ENCODE measurements at places on chromosomes 6 and 20.

GRCh38 chr6:33375143-33375671, 16.4 kb upstream of the KIFC1 start:
- DNase-seq, result no peak

GRCh38 chr6:95935736-95936135, 80.0 kb upstream of the FUT9 start:
- no peak for DNase-seq

DNA sequence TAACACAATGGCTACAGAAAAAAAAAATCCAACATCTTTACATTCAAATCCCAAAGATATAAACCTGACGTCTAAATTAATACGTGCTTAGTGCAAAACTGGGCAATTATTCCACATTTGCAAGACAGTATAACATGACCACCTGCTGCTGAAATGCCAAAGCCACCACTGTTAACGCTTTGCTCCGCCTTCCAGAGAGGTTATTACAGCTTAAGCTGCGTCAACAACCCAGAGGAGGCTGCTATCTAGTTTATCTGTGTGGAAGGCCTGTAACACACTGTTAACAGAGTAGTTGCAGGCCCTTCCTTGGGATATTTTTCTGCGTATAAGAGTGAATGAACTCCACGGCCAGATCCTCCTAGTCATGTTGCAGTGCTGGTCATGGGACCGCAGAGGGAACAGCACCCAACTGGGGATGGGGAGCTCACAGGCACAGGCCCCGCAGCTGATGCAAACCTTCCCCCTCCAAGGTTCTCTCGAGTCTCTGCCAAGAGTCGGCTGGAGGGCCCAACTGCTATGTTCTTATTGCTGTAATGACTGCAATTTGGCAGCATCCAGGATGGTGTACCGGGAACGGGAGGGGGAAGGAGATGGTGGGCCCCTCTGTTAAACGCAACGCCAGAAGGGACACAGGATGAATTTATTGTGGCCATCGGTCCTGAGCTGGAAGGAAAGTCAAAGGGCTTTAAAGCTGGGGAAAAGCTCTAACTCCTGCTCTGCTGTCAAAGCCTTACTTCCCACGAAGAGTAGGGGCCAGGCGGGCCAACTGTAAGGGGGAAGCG, 993 bp upstream of the NCOA7 start:
- DNase-seq, result no peak

DNA sequence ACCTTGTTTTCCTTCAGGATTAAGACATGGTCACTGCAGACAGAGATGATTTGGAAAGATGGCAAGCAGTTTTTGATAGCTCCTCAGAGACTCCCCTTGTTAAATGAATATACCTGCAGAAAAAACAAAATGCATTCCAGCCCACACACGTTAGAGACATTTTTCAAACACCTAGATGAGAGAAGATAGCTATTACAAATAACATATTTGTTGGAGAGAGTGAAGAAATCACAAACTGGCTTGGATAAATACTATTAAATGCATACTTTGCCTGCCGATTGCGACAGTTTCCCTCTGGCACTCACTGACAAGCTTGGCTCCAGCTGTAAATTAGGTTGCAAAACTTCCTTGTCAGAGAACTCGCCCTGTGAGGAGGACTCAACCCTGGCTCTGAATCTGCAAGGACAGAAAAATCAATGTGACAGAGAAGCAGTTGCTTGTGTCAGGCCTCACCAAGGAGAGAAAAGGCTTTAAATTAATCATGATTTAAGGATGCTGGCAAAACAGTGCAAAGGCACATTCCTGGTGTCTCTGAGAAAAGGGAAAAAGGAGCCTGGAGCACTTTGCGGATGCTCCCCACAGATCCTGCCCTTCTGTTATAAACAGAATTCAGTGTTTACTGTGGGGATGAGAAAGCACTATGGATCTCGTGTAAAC, 423.7 kb upstream of the MARCKS start:
- DNase-seq, result no peak

DNA sequence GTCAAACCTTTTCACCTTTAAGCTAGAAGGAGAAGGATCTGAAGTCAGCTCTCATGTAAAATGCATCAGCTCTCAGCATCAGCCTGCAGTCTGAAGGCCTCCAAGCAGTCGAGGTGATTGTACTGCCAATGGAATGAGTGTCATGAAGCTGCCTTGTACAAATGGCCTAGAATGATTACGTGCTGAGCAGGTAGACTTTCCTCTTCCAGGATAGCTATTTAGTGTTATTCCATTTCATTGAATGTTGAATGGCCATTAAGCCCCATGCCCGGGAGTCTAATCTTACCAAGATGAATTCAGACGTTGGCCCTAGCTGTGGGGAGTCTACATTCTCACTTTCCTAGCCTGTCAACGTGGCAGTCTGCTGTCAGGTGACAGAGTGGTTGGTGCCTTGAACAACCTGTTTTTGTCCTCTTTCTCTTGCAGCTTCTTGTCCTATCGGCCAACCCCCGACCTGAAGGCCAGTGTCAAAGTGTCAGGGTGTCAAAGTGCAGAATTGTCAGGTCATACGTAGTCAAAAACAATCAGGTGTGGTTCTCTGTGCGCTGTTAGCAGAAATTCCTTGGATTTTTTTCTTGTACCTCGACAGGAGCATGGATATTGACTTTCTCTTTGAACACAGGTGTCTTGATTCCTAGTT, 95.2 kb upstream of the TIAM2 start:
- no peak for DNase-seq

All from activated CD8-positive, alpha-beta memory T cell treated with anti-CD3 and anti-CD28 coated beads for 1 hour (primary cell).